ENCODE measurements at places on chromosomes 6 and 20. TPM values are rescaled to one million over a fixed set of nuclear protein-coding genes. Genes with fewer than 3 reads are reported as not detected.

DNA sequence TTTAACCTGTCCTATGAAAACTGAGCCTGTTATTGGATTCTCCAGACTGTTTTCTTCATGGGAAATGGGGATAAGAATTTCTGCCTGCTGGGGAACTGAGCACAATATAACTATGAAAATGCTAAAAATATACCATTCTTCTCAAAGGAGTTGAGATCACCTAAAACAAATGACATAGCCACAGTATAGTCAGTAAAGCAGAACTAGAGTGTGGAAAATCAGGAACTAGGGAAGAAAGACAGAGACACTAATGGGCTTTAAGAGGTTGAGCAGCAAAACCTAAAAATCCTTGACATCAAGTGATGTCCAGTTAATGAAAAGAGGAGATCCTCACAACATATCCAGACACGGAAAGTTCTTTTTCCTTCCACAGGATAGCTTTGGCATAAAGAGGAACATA lies 215.7 kb upstream of the CST7 start:
- DNase-seq, result no peak

Gene UNC93A
- total RNA-seq, result not detected

DNA sequence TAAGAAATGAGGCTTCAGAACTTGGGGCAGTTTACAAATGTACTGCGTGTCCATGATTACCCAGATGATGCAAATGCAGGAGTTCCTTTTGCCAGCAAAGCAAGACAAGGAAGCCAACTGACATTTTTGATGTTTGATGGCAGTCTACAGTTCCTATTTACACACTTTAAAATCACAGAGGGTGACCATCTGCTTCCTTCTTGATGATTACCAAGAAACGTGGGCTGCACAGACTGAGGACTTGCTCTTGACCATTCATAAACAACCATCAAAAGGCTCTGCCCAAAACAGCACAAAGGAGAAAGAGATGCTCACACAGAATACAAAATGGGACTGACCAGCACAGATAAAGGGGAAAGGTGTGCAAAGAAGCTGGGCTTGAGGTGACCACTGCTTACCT lies 79.8 kb upstream of the TRAF3IP2 start:
- no peak for DNase-seq

DNA sequence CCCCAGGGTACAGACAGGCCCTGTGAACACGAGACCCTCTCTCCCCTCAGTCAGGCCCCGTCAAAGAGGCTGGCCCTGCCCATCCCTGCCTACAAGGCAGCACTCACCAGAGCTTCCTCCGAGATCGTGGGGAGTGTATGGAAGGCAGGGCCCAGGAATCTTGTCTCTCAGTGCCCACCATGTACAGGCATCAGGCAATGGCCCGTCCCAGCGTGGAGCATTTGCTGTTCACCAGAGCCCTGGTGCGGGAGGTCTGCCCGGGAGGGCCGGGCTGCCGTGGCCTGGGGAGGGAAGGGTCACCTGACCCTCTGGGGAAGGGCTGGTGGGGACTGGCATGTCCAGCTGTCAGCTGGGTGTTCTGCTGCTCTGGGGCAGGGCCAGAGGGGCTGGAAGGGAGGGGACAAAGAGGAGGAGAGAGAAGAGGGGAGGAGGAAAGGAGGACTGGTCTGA lies at the start of gene IP6K3:
IP6K3 (minus strand) TSS at position 255 of the 450 bp plus-strand sequence. CDS start 11,429 bp downstream, outside the sequence.
- DNase-seq, result peak; percentile 48

DNA sequence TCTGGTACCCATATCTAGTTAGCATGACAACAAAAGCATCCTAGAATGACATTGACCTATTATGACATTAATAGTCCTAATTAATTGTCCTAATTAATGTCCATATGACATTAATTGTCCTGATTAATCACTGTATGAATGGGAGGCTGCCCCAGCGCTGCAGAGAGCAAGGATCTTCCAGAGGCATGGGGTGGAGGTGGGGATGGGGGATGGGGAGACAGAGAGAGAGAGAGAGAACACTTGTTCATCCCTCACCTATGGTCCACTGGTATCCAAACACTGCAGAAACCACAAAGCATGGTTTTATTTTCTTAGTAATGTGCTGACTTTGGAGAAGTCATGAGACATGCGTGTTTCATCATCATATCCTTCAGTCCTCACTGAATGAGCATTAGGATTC lies 235.1 kb downstream of the FNDC1 start:
- DNase-seq, result no peak

Gene C20orf204
- total RNA-seq, result 3.9 TPM

All from glutamatergic neuron (in vitro differentiated cells).